ENCODE measurements at places on chromosomes 2 and 18. TPM values are rescaled to one million over a fixed set of nuclear protein-coding genes. Genes with fewer than 3 reads are reported as not detected.

Gene FLACC1
- 4.9 TPM for total RNA-seq

Gene ZAP70
- total RNA-seq = 350 TPM

Gene MEP1B
- total RNA-seq = not detected

DNA sequence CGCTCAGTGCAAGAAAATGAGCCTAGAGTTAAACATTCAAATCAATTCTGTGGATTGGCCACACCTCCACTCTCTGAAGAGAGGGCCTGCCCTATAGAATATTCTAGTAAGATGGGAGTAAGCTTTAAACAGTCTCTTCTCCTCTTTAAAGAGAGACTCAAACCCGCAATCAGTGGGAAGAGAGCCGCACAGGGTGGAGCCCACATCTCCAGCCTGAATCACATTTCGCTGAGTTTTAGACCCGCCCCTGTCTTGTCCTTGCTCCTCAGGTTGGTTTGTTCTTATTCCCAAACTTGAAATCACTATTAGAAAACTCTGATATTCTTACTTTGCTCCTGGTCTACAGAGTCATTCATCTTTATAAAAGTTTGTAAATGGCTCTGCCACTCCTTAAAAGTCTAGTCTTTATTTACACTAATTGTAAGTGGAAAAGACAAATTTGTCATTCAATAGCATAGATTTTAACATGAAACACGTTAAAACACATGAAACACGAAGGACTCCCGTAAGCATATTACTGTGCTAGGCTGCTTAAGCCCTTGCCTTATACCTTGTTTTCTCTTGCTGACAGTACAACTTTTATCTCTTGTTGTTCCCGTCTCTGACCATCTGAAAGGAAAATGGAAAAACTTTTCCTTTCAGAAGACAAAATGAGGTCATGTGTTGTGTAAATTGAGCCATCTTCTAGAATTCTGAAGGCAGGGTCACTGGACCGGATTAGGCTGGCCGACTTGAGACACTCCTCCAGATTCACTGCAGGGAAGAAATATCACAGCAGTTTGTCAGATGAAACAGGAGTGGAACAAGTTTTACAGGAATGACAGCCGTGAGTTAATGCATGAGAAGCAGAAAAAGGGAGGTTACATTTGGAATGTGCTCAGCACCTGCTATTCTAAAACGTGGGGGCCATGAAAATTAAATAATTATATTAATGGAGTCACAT lies 5.6 kb downstream of the DSC1 start:
- H3K27me3 ChIP-seq = no peaks in the 10 kb centered on the region
- no peaks in the 10 kb centered on the region for H3K4me1 ChIP-seq
- no peak overlapping the region for H3K4me3 ChIP-seq
- DNase-seq = no peak
- H3K36me3 ChIP-seq = no peaks in the 10 kb centered on the region

Gene ATG16L1
- total RNA-seq = 60.8 TPM

- no peaks in the 10 kb centered on the region for H3K36me3 ChIP-seq
- peaks cover 58% of the 10 kb centered on the region for H3K4me1 ChIP-seq
- peak overlapping the region; percentile 71 for H3K4me3 ChIP-seq
- peak overlapping the region; percentile 89 for H3K27ac ChIP-seq
- no peak for DNase-seq
- H3K27me3 ChIP-seq = peaks cover 2% of the 10 kb centered on the region
Measured at GRCh38 chr18:45666520-45666919, 51.2 kb downstream of the SLC14A2 start.

Gene PARD3B
- total RNA-seq = 0.55 TPM

GRCh38 chr2:11129598-11130449 lies 25.4 kb upstream of the SLC66A3 start:
- peaks cover 2% of the 10 kb centered on the region for H3K27me3 ChIP-seq
- peak overlapping the region; percentile 74 for H3K4me3 ChIP-seq
- DNase-seq = peak; percentile 82
- peaks cover 15% of the 10 kb centered on the region for H3K4me1 ChIP-seq

DNA sequence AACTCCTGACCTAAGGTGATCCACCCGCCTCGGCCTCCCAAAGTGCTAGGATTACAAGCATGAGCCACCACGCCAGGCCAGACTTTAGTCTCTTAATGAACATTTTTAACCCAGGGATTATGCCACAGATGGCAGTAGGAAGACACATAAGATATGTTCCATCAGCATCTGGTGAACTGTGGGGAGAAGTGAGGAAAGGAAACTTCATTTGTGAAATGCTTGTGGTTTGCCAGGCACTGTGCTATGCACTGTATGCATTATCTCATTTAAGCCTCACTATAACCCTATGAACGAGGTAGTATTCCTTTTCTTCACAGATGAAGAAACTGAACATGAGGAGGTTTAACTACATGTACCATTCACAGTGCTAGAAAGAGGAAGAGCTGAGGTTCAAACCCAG lies 29.3 kb downstream of the PTRHD1 start:
- H3K27me3 ChIP-seq = no peaks in the 10 kb centered on the region
- DNase-seq = no peak
- H3K4me1 ChIP-seq = peaks cover 7% of the 10 kb centered on the region
- no peak overlapping the region for H3K4me3 ChIP-seq
- H3K36me3 ChIP-seq = peaks cover 16% of the 10 kb centered on the region

DNA sequence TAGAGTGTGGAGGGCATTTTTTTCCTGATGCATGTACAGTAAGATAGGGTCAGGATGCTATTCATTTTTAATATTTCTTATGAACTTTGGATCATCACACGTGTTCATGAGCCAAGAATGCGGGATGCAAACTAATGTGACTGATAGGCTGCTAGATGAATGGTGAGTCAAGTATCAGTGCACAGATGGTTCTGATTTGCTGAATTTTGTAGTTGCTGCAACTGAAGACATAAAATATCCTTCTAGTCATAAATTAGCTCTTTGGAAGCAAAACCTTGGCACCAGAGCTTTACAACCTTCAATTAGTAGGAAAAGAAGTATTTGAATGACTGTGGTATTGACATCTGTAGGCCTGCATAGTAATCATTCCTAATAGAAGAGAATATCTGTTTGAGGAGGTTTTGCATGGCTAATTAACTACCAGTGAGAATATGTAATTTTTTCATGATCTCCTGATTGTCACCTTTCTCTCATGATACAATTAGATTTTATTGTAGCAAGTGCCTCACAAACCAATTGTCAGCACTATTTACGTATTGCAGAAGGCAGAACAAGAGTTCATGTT lies 94.0 kb downstream of the VRK2 start:
- no peak overlapping the region for H3K4me3 ChIP-seq
- peaks cover 26% of the 10 kb centered on the region for H3K36me3 ChIP-seq
- H3K27me3 ChIP-seq = no peaks in the 10 kb centered on the region
- no peak overlapping the region for H3K27ac ChIP-seq

DNA sequence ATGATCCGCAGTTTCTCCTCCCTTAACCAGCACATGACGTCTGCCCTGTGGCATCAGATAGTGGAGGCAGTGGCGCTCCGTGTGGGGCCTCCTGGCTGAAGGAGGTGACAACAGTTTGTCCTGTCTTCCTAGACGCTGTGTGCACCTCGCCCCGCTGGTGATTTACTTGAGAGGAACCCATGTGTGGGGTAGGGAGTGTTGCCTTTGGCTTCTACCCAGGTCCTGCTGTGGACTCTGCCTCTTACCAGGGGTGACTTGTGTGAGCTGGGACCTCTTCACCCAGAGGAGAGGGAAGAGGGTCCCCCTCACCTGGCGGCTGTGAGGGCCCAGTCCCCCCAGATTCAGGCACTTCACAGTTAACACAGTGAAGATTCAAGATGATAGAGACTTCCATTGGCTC lies 77.6 kb downstream of the TMEM18 start:
- H3K4me1 ChIP-seq = no peaks in the 10 kb centered on the region
- no peak overlapping the region for H3K27ac ChIP-seq
- no peak overlapping the region for H3K4me3 ChIP-seq

- H3K4me1 ChIP-seq = no peaks in the 10 kb centered on the region
- no peaks in the 10 kb centered on the region for H3K27me3 ChIP-seq
- no peaks in the 10 kb centered on the region for H3K36me3 ChIP-seq
- no peak overlapping the region for H3K4me3 ChIP-seq
- no peak for DNase-seq
Measured at GRCh38 chr18:38318416-38318815, 752.8 kb upstream of the CELF4 start.

- no peak overlapping the region for H3K27ac ChIP-seq
- H3K4me1 ChIP-seq = peaks cover 10% of the 10 kb centered on the region
- DNase-seq = no peak
- H3K4me3 ChIP-seq = no peak overlapping the region
- no peaks in the 10 kb centered on the region for H3K36me3 ChIP-seq
Measured at GRCh38 chr2:174967691-174968260, 37.4 kb downstream of the CHN1 start.

Gene AQP12A
- not detected for total RNA-seq

DNA sequence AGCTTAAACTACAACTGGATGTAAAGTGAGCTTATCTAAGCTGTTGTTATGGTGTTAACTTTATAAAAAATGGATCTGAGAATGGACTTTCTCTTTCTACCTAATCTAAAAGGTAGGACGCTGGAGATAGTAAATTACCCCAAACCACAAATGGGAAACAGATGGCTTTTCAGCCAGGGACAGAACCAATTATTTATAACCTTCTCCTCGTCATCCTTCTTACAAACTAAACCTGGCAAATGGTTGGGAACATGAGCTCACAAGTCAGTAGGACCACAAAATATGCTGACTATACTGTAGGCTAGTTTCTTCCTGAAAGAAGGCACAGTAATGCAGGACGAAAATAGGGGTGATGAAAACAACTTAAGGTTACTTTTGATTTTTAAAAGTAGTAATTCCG lies 32.7 kb upstream of the ZDBF2 start:
- DNase-seq = no peak
- H3K36me3 ChIP-seq = no peaks in the 10 kb centered on the region
- H3K4me1 ChIP-seq = no peaks in the 10 kb centered on the region
- peaks cover 14% of the 10 kb centered on the region for H3K27me3 ChIP-seq

DNA sequence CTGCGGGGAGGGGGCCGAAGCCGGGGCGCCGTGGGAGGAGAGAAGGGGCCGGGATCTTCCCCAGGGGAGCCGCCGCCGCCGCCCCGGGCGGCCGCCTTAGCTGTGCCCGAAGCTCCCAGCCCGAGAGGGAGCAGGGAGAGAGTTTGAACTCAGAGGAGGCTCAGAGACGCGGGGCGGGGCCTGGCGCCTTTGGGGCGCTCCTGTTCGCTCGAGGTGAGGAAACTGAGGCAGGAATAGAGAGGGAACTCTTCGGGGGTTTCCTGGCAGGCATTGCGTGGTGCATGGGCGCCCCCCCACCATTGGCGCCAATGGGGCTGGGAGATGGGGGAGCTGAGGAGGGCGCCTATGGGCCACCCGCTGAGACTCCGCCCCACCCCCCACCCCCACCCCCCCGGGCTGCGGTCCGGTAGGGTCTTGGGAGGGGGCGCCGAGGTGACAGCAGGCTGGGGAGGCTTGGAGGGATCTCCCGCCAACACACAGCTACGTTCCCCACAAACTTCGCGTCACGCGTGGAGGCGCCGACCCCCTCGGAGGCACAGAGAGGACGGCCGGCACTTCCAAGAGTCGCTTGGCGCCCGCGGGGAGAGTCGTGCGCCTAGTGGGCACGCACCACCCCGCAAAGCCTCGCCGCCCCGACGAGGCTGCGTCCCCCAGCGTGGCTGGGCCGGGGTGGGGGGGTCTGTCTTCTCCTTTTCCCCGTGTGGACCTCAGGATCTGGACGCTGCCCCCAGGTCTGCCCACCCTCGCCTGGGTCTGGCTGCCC lies 680 bp downstream of the CTDSP1 start:
- H3K27me3 ChIP-seq = no peaks in the 10 kb centered on the region
- H3K27ac ChIP-seq = peak overlapping the region; percentile 92
- peak overlapping the region; percentile 94 for H3K4me3 ChIP-seq

GRCh38 chr2:203052539-203052938 lies 37.9 kb downstream of the NBEAL1 start:
- H3K4me1 ChIP-seq = no peaks in the 10 kb centered on the region
- H3K36me3 ChIP-seq = peaks cover 10% of the 10 kb centered on the region
- H3K4me3 ChIP-seq = no peak overlapping the region
- no peaks in the 10 kb centered on the region for H3K27me3 ChIP-seq
- DNase-seq = no peak

Gene DYNAP
- total RNA-seq = not detected

Gene KCNE4
- total RNA-seq = not detected

- peak; percentile 36 for DNase-seq
- H3K36me3 ChIP-seq = no peaks in the 10 kb centered on the region
- H3K4me3 ChIP-seq = no peak overlapping the region
- peaks cover 14% of the 10 kb centered on the region for H3K27me3 ChIP-seq
- peaks cover 4% of the 10 kb centered on the region for H3K4me1 ChIP-seq
Measured at GRCh38 chr2:133886735-133887675, 318.7 kb upstream of the NCKAP5 start.

DNA sequence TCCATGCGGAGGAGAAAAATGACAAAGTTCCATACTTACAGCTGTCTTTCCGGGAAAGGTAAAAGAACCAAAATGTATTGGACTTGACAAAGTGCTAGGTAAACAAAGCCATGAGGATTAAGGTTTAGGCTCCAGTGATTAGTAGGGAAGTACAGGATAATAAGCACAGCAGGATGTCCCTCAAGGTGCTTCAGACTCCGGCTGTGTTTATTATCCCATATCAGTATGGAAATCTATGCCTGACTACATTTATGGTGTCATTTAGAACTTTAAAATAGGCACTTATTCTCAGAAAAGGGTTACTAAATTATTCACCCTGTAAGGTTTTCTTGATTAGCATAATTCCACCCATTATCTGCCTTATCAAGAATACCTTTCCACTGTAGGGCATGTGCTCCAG lies 136.3 kb upstream of the CCDC68 start:
- H3K27me3 ChIP-seq = no peaks in the 10 kb centered on the region
- no peak for DNase-seq
- no peaks in the 10 kb centered on the region for H3K4me1 ChIP-seq
- H3K36me3 ChIP-seq = no peaks in the 10 kb centered on the region

Gene CFC1
- not detected for total RNA-seq

GRCh38 chr2:188130317-188130716 lies 161.4 kb upstream of the GULP1 start:
- no peak overlapping the region for H3K27ac ChIP-seq
- H3K4me3 ChIP-seq = no peak overlapping the region
- DNase-seq = no peak
- H3K4me1 ChIP-seq = no peaks in the 10 kb centered on the region

DNA sequence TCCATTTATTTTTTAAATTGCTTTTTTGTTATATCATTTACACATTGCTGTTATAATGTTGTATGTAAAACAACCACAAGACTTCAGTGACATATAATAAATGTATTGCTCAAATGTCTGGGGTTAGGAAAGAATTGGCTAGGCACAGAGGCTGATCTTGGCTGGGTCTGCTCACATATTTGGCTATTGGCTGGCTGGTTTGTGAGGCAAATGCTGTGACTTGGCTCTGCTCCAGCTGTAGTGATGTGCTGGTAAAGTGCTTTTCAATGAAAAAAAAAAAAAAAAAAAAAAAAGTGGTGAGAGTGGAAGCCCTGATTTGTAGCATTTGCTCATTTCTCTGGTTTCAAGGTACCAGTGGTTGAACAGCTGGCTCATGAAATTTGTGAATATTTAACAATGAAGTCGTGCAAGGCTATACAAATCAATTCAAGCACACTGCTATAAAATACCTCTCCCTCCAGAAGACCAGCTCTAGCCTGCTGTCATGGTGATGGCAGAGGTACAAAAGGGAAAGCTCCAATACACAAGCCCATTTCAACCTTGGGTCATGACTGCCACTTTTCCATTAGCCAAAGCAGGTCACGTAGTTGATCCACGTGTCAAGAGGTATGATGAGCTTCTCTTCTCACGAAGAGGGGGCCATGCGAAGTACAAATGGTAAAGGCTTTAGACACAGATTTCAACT lies 43.7 kb upstream of the RIT2 start:
- DNase-seq = no peak
- no peaks in the 10 kb centered on the region for H3K4me1 ChIP-seq
- H3K36me3 ChIP-seq = no peaks in the 10 kb centered on the region

Gene EGR4
- not detected for total RNA-seq
